ENCODE measurements at places on chromosomes 3 and 15. TPM values are rescaled to one million over a fixed set of nuclear protein-coding genes. Genes with fewer than 3 reads are reported as not detected.

Gene ERICH6
- under 0.01 TPM for total RNA-seq

GRCh38 chr3:168100777-168101492 lies 5.2 kb upstream of the GOLIM4 start:
- no peaks in the 10 kb centered on the region for H3K27me3 ChIP-seq
- H3K27ac ChIP-seq = no peak overlapping the region
- no peak overlapping the region for H3K4me3 ChIP-seq
- no peaks in the 10 kb centered on the region for H3K36me3 ChIP-seq
- peaks cover 4% of the 10 kb centered on the region for H3K4me1 ChIP-seq

DNA sequence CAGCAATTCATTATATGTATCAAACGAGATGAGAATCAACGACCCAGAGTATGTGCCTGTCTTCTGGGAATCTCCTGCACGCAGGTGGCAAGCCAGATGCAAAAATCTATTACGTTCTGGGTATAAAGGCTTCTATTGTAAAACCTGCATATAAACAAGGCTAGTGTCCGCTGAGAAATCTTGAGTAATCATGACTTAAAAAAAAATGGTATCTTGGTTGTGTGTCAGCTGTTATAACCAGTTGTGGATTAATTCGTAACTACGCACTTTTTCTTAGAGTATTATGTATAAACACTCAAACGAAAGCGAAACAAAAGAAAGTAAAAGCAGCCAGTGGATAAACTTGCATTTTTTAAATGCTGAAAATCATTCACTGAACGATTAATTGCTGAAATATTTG lies 509.1 kb downstream of the RSL24D1 start:
- no peak for DNase-seq
- H3K4me1 ChIP-seq = no peaks in the 10 kb centered on the region

GRCh38 chr15:74789171-74789631 lies 7.3 kb downstream of the CSK start:
- H3K4me1 ChIP-seq = peaks cover 64% of the 10 kb centered on the region
- no peak for DNase-seq
- H3K4me3 ChIP-seq = no peak overlapping the region

Gene FYCO1
- 82.2 TPM for total RNA-seq

Gene PODXL2
- total RNA-seq = 0.77 TPM

DNA sequence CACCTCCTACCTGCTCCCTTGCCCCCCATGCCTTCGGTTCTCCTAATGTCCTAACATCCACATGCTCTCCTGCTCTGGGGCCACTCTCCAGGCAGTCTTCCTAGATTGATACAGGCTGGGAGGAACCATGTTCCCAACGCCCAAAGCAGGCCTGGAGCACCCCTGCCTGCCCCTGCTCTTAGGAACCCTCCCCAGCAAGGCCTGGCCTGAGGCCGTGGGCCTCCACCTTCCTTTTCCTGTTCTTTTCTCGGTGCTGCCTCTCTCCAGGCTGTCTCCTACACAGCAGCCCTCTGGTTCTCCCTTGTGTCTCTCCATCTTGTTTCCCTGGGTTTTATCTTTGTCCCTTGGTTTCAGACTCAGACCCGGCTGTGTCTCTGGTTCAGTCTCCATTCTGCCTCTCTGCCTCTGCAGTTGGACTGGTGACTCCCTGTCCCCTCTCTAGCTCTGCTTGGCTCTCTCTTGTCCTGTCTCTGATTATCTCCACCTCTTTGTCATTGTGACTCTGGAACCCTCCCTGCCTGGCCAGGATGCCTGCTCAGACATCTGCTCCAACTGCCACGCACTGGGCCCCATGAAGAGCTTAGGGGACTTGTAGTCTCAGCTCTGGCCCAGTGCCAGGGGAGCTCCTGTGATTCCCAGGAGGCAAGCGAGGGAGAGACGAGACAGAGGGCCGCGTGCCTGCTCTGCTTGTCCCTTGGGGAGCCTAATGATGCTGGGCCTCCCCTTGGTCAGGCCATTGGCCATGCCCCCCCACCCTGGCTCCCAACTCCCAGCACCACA lies 26.0 kb upstream of the RPL29 start:
- no peaks in the 10 kb centered on the region for H3K27me3 ChIP-seq
- no peak overlapping the region for H3K4me3 ChIP-seq
- no peaks in the 10 kb centered on the region for H3K36me3 ChIP-seq
- H3K4me1 ChIP-seq = peaks cover 16% of the 10 kb centered on the region
- no peak for DNase-seq
- H3K27ac ChIP-seq = no peak overlapping the region

- no peaks in the 10 kb centered on the region for H3K4me1 ChIP-seq
- no peak for DNase-seq
- no peaks in the 10 kb centered on the region for H3K27me3 ChIP-seq
- H3K36me3 ChIP-seq = no peaks in the 10 kb centered on the region
- H3K27ac ChIP-seq = no peak overlapping the region
Measured at GRCh38 chr3:70421506-70421905, 109.1 kb upstream of the MDFIC2 start.

DNA sequence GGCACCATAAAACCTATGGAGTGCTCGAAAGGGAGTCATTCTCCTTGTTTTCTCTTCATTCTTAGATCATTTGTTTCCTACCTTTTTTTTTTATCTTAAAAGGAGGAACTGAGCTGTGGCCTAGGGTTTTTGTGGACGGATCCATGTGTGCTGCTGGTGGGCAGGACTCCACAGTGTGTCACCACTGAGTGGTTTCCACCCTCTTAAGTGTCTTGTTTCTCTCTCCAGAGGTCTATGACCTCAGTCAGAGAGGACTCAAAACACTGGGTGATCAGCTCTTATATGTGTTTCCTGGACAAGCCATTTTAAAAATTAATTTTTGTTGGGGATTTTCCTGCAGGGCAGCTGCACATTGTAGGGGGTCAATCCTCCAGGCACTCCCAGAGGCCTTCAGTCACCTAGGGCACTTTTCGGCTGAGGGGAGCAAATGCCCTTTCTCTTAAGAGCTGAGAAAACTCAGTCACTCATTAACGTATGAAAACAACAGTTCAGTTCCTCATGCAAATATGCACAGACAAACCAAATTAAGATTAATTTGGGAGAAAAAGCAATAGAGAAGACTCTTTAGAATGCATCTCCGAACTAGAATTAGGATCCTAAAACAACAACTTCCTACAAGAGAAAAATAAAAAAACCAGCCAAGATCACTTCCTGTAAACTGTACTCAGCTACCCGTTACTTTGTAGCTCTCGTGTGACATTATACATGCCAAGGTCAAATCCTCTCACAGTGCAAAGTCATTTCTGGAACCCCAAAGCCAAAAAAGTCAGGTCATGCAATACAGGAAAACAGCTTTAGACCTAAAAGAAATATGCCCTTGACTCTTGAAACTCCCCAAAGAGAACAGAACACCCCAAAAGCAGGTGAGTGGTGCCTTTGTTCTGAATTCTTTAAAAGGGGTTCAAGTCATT lies 27.6 kb upstream of the FAM3D start:
- no peak overlapping the region for H3K4me3 ChIP-seq
- H3K27me3 ChIP-seq = no peaks in the 10 kb centered on the region
- no peaks in the 10 kb centered on the region for H3K36me3 ChIP-seq
- no peaks in the 10 kb centered on the region for H3K4me1 ChIP-seq
- H3K27ac ChIP-seq = no peak overlapping the region

- DNase-seq = no peak
- no peak overlapping the region for H3K4me3 ChIP-seq
- no peak overlapping the region for H3K27ac ChIP-seq
- no peaks in the 10 kb centered on the region for H3K27me3 ChIP-seq
Measured at GRCh38 chr15:63025460-63025859, 17.1 kb upstream of the TPM1 start.

Gene CLSTN2
- under 0.01 TPM for total RNA-seq

DNA sequence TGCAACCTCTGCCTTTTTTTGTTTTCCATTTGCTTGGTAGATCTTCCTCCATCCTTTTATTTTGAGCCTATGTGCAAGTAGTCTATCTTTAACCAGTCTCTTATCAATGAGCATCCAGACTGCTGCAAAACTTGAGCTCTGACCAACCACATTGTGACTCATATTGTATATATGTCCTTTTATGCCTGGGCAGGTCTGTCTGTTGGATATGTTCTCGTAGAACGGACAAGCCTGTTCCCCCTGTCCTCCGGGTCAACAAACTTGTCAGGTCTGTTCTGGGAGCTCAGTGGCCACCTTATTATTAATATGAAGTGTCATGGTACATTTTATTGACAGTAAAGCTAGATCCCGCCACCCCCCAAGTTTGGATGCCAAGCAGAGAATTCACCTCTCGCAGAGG lies 252.9 kb upstream of the ST8SIA2 start:
- peak; percentile 40 for DNase-seq
- H3K36me3 ChIP-seq = no peaks in the 10 kb centered on the region
- H3K4me1 ChIP-seq = no peaks in the 10 kb centered on the region
- H3K4me3 ChIP-seq = no peak overlapping the region
- no peaks in the 10 kb centered on the region for H3K27me3 ChIP-seq

DNA sequence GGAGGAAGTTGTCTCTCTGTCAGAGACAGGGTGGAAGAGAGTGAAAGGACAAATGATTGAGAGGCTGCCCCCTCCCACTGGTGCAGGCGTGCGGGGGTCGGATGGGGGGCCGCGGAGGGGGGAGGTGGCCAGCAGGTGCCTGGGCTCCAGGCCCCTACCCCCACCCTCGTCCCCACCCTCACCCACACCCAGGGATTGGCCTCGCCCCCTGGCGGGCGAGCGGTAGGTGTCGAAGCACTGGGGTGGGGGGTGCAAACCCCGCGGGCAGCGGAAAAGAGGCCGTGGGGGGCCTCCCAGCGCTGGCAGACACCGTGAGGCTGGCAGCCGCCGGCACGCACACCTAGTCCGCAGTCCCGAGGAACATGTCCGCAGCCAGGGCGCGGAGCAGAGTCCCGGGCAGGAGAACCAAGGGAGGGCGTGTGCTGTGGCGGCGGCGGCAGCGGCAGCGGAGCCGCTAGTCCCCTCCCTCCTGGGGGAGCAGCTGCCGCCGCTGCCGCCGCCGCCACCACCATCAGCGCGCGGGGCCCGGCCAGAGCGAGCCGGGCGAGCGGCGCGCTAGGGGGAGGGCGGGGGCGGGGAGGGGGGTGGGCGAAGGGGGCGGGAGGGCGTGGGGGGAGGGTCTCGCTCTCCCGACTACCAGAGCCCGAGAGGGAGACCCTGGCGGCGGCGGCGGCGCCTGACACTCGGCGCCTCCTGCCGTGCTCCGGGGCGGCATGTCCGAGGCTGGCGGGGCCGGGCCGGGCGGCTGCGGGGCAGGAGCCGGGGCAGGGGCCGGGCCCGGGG lies at the start of gene KAT2B:
Gene KAT2B (plus strand): TSS at position 682 of the 783 bp plus-strand sequence. CDS start 32 bp downstream, at position 714.
- peak; percentile 60 for DNase-seq
- peaks cover 7% of the 10 kb centered on the region for H3K4me1 ChIP-seq
- no peaks in the 10 kb centered on the region for H3K36me3 ChIP-seq
- peak within 1 kb of the TSS; percentile 84 for H3K4me3 ChIP-seq

- DNase-seq = no peak
- no peak overlapping the region for H3K27ac ChIP-seq
- H3K4me3 ChIP-seq = no peak overlapping the region
Measured at GRCh38 chr15:80533790-80534333, 129.7 kb downstream of the ARNT2 start.

GRCh38 chr15:47736143-47736786 lies 19.0 kb downstream of the SEMA6D start:
- H3K27ac ChIP-seq = no peak overlapping the region
- H3K27me3 ChIP-seq = no peaks in the 10 kb centered on the region
- no peak for DNase-seq
- no peak overlapping the region for H3K4me3 ChIP-seq

DNA sequence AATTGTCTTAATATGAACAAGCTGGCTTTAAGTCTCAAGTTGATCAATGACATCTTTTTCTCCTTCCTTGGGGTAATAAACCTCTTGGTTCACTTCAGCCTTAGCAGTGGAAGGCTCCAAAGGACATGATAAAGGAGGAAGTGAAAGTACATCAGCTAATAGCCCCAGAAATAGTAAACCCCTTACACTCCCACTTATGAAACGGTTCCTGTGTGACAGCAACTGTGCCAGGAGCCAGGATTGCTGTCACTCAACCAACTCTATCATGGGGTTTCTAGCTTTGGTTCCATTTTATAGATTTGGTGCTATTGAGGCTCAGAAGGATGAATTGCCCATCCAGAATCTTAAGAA lies 216.7 kb downstream of the ABHD5 start:
- H3K27me3 ChIP-seq = peaks cover 2% of the 10 kb centered on the region
- no peak overlapping the region for H3K4me3 ChIP-seq
- no peaks in the 10 kb centered on the region for H3K4me1 ChIP-seq

- peaks cover 19% of the 10 kb centered on the region for H3K4me1 ChIP-seq
- no peak overlapping the region for H3K4me3 ChIP-seq
- H3K36me3 ChIP-seq = no peaks in the 10 kb centered on the region
- no peak overlapping the region for H3K27ac ChIP-seq
- no peaks in the 10 kb centered on the region for H3K27me3 ChIP-seq
Measured at GRCh38 chr15:25852661-25853524, 10.2 kb downstream of the ATP10A start.

DNA sequence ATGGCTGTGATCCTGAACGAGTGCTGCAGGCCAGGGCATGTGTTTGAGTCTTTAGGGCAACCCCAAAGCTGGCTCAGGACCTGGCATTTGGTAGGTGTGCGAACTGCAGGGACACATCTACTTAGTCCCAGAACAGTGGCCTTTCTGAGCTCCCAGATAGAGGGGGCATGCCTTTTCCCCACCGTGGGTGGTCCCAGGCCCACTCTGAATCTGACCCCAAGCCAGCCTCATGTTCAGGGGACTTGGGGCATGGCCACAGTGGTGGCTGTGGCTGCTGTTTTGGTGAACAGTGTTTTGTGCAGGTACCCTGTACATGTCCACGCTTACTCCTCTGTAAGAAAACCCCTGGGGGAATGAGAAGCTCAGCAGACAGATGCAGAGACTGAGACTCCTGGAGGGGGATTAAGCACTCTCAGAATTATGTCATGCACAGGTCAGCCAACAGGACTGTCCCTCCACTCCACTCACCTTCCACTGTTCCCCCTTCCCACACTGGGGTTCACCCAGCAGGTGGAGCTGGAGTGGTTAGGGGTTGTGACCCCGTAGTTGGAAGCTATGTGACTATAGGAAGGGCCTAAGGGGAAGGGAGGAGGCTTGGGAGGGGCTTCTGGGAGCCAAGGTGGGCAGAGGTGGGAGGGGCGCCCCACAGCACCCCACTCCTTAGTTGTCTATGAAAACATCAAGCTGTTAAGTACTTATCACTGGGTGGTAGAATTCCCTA lies 16.4 kb downstream of the ESYT3 start:
- no peaks in the 10 kb centered on the region for H3K4me1 ChIP-seq
- peaks cover 8% of the 10 kb centered on the region for H3K27me3 ChIP-seq
- H3K27ac ChIP-seq = no peak overlapping the region
- no peaks in the 10 kb centered on the region for H3K36me3 ChIP-seq
